ENCODE measurements at places on chromosomes 11 and 22. TPM values are rescaled to one million over a fixed set of nuclear protein-coding genes. Genes with fewer than 3 reads are reported as not detected.

The RCOR2 gene
- total RNA-seq = 2.1 TPM

The PARVG gene
- 5.7 TPM for total RNA-seq

The LIPT2 gene
- total RNA-seq = 2.1 TPM

The MMP12 gene
- total RNA-seq = 0.10 TPM

The CBLIF gene
- not detected for total RNA-seq

The MN1 gene
- total RNA-seq = 7.4 TPM

The OR5P2 gene
- total RNA-seq = not detected

The HSPB2 gene
- total RNA-seq = 3.2 TPM

The FGF3 gene
- 0.30 TPM for total RNA-seq

The PTPRCAP gene
- total RNA-seq = 0.89 TPM

The OR52I1 gene
- not detected for total RNA-seq

The MOGAT2 gene
- 9.6 TPM for total RNA-seq

The YPEL4 gene
- total RNA-seq = 1.1 TPM

The B4GALNT4 gene
- total RNA-seq = 10.8 TPM

The FGF19 gene
- total RNA-seq = 0.49 TPM

The CADM1 gene
- 32.0 TPM for total RNA-seq

The PGA3 gene
- 0.89 TPM for total RNA-seq

All from skin of body (tissue), 3 donors.